Kidney (tissue), 22 donors: ENCODE measurements at places on chromosomes 1 and 21.

GRCh38 chr1:161887730-161888287 lies 121.7 kb downstream of the ATF6 start:
- H3K4me1 ChIP-seq: no peaks in the 10 kb centered on the region
- H3K27ac ChIP-seq: no peak overlapping the region
- no peak overlapping the region for H3K4me3 ChIP-seq
- H3K36me3 ChIP-seq: peaks cover 6% of the 10 kb centered on the region
- no peak for DNase-seq

GRCh38 chr1:4971666-4972065 lies 317.3 kb downstream of the AJAP1 start:
- no peak overlapping the region for H3K4me3 ChIP-seq
- no peaks in the 10 kb centered on the region for H3K27me3 ChIP-seq
- no peaks in the 10 kb centered on the region for H3K36me3 ChIP-seq
- peak; percentile 1 for DNase-seq

GRCh38 chr1:102853136-102853535 lies 255.2 kb downstream of the COL11A1 start:
- no peak overlapping the region for H3K4me3 ChIP-seq
- no peaks in the 10 kb centered on the region for H3K36me3 ChIP-seq
- no peaks in the 10 kb centered on the region for H3K27me3 ChIP-seq
- no peak overlapping the region for H3K27ac ChIP-seq

DNA sequence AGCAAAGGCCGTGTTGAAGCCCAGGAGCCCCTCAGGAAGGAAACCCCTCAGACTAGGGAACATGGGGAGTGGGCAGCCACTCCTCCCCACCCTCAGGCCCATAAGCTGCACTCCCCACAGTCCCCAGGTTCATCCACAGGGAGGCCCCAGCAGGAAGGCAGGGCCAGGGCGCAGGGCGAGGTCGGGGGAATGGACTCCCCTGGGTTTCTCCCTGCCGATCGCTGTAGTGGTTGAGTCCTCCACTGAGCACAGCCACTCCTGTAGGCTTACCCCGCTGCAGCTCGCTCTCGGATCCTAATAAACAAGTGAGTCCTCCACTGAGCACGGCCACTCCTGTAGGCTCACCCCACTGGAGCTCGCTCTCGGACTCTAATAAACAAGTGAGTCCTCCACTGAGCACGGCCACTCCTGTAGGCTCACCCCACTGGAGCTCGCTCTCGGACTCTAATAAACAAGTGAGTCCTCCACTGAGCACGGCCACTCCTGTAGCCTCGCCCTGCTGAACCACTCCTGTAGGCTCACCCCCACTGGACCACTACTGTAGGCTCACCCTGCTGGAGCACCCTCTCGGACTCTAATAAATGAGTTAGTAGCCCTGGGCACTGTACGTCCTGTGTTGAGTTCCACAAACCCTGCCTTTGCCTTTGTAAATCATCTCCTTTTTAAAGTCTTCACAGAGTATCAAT lies 16.2 kb upstream of the COL18A1 start:
- H3K27ac ChIP-seq: no peak overlapping the region
- peaks cover 17% of the 10 kb centered on the region for H3K4me1 ChIP-seq
- DNase-seq: no peak
- H3K36me3 ChIP-seq: no peaks in the 10 kb centered on the region

GRCh38 chr1:8854240-8854639 lies 24.2 kb downstream of the ENO1 start:
- no peak overlapping the region for H3K4me3 ChIP-seq
- H3K36me3 ChIP-seq: peaks cover 4% of the 10 kb centered on the region
- H3K27me3 ChIP-seq: no peaks in the 10 kb centered on the region

GRCh38 chr1:107162745-107163144 lies 21.9 kb downstream of the NTNG1 start:
- H3K27me3 ChIP-seq: no peaks in the 10 kb centered on the region
- no peaks in the 10 kb centered on the region for H3K4me1 ChIP-seq
- H3K36me3 ChIP-seq: no peaks in the 10 kb centered on the region
- H3K27ac ChIP-seq: no peak overlapping the region
- no peak for DNase-seq

DNA sequence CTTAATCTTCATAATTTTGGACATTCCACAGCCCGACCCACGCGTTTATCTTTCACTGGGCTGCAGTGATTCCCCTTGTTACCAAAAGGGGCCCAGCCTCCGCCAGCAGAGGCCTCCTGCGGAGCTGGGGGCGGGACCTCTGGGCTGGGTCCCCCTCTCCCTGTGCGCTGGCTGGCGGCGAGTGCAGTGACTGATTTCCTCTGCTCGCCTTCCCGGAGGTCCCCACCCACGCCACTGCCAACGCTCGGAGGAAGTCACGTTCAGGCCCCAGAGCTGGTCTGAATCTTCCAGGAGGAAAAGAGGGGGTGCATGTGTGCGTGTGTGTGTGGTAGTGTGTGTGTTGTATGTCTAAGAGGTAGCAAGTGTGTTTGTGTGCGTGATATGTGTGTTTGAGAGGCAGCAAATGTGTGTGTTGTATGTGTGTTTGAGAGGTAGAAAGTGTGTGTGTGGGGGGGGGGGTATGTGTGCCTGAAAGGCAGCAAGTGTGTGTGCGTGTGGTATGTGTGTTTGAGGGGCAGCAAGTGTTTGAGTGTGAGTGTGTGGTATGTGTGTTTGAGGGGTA lies 35.0 kb upstream of the JAK1 start:
- H3K36me3 ChIP-seq: no peaks in the 10 kb centered on the region
- peaks cover 3% of the 10 kb centered on the region for H3K4me1 ChIP-seq
- DNase-seq: peak; percentile 93
- H3K27ac ChIP-seq: no peak overlapping the region
- H3K4me3 ChIP-seq: no peak overlapping the region

GRCh38 chr1:52423771-52424170 lies 19.4 kb downstream of the PRPF38A start:
- no peaks in the 10 kb centered on the region for H3K4me1 ChIP-seq
- H3K36me3 ChIP-seq: peaks cover 10% of the 10 kb centered on the region
- no peak overlapping the region for H3K27ac ChIP-seq
- DNase-seq: no peak
- H3K4me3 ChIP-seq: no peak overlapping the region

DNA sequence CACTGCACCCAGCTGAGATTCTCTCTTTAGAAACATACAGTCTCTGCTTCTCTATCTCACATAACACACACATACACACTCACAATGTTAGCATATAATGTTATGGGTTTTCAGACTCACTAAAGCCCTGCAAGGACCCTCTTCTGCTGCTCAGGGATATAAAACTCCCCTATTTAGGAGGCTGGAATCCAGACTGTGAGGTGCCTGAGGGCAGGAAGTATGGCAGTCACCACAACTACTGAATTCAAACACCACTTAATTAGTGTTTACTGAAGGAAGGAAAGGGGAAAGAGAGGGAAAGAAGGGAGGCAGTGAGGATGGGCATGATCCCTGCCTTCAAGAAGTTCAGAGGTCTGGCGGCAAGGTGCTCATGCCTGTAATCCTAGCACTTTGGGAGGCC lies 7.8 kb upstream of the CDK18 start:
- peaks cover 14% of the 10 kb centered on the region for H3K4me1 ChIP-seq
- H3K4me3 ChIP-seq: no peak overlapping the region
- no peak overlapping the region for H3K27ac ChIP-seq
- H3K36me3 ChIP-seq: no peaks in the 10 kb centered on the region
- no peaks in the 10 kb centered on the region for H3K27me3 ChIP-seq
- no peak for DNase-seq

- H3K27ac ChIP-seq: no peak overlapping the region
- no peaks in the 10 kb centered on the region for H3K36me3 ChIP-seq
- peaks cover 11% of the 10 kb centered on the region for H3K4me1 ChIP-seq
- no peak overlapping the region for H3K4me3 ChIP-seq
- H3K27me3 ChIP-seq: no peaks in the 10 kb centered on the region
Measured at GRCh38 chr1:54461731-54462596, 55.8 kb upstream of the SSBP3 start.

DNA sequence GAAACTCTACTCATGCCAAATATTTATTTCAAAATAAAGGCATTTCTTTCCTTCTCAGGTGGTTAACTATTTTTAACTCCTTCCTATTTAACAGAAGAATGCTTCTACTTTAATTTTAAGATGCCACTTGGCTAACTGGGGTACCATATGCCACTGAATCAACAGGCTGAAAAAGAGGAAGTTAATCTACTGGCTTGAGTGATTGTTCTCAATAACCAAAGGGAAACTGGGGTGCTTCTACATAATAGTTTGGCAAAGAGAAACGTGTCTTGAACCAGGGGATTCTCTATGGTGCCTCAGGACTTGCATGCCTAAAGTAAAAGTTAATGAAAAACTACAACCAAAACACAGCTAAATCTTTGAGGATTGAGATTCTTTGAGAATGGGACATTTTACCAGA lies 142.6 kb downstream of the DENND1B start:
- no peaks in the 10 kb centered on the region for H3K4me1 ChIP-seq
- no peaks in the 10 kb centered on the region for H3K36me3 ChIP-seq
- H3K27ac ChIP-seq: no peak overlapping the region

DNA sequence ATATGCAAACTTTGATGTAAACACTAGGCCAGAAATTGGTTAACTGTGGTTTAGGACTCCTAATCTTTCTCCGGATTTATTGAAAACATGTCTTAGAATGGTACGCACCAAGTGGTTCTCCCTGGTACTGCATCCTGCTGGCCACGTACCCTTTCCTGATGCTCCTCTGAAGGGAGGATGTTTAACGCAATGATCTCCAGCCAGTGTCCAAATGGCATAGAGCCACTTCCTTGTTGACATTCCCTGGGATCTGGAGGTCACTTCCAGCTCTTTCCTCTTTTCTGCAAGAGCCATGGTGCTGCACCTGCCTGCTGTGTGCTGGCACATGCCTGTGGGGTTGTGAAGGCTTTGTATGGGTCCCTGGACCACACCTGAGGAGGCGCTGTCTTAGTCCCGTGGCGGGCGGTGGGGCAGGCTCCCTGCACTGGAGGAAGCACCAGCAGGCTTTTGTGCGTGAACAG lies 53.9 kb downstream of the GALNT2 start:
- no peak overlapping the region for H3K27ac ChIP-seq
- no peaks in the 10 kb centered on the region for H3K36me3 ChIP-seq
- DNase-seq: no peak
- no peaks in the 10 kb centered on the region for H3K27me3 ChIP-seq
- H3K4me1 ChIP-seq: peaks cover 4% of the 10 kb centered on the region
